ENCODE measurements at places on chromosomes 4 and X. TPM values are rescaled to one million over a fixed set of nuclear protein-coding genes. Genes with fewer than 3 reads are reported as not detected.

Gene NR3C2
- 23.6 TPM for total RNA-seq

DNA sequence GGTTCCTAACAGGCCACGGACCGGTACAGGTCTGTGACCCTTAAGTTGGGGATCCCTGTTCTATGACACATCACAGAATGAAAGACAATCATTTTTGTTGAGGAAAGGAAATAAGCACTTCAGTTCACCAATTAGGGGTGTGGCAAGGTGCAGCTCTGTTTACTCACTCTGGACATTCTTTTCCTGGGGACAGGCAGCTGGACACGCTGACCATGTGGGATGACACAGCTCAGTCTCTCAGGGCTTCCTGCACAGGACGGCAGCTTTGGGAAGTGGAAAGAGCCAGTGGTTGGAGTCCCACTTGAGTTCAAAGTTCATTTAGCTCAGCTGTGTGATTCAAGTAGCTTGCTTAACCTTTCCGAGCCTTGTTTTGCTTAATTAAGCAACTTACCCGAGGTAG lies 55.7 kb downstream of the NDNF start:
- no peak for DNase-seq

GRCh38 chr4:80295826-80296225 lies 29.4 kb downstream of the FGF5 start:
- DNase-seq = no peak

GRCh38 chrX:154397888-154398667 lies at the start of gene RPL10:
Gene RPL10, plus strand, starts transcription at chrX:154398377. Its CDS starts 143 bp downstream, at chrX:154398520.
- peak; percentile 97 for DNase-seq

DNA sequence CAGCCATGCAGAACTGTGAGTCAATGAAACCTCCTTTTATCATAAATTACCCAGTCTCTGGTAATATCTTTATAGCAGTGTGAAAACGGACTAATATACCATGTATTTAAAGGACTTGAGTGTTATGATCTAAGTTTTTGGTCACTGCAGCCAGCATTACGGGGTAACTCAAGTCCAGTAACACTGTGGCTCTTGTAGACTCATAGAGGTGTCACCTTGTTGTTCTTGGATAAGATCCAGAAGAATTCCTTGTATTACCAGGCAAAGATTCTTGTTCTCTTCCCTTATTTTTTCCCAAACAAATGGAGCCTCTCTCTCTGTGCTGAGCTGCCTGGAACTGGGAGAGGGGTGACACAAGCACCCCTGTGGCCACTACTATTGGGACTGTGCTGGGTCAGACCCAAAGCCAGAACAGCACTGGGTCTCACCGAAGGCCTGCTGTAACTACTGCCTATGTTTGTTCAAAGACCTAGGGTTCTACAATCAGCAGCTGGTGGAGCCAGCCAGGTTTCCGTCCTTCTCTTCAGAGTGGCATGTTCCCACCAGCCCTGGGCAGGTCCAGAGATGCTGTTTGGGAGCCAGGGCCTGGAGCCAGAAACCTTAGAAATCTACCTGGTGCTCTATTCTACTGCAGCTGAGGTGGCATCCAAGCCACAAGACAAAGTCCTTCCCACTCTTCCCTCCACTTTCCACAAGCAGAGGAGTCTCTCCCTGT lies 43.7 kb upstream of the MED14 start:
- no peak for DNase-seq

GRCh38 chrX:55056820-55057674 lies 17.8 kb upstream of the PAGE2B start:
- no peak for DNase-seq

DNA sequence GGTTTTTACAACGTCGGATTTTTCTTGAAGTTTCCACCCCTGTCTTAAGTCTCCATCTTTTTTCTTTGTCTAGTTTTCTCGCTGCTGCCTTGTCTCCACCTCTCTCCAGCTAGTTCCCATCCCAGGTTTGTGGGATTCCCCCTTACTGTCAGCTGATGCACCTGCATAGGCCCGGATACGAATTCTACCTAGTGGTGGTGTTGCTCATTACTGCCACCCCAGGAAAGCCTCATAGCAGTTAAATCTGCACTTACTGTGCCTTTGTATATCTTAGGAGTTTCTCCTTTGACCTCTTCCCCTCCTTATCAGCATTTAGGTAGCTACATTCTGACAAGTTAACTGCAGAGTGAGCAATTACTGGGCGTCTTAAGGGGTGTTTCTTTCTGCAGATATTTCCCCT lies 1693.1 kb upstream of the TENM3 start:
- DNase-seq = no peak

Measured in Right ventricle myocardium inferior (tissue), 1 donor.